ENCODE measurements at places on chromosomes 4 and X.

DNA sequence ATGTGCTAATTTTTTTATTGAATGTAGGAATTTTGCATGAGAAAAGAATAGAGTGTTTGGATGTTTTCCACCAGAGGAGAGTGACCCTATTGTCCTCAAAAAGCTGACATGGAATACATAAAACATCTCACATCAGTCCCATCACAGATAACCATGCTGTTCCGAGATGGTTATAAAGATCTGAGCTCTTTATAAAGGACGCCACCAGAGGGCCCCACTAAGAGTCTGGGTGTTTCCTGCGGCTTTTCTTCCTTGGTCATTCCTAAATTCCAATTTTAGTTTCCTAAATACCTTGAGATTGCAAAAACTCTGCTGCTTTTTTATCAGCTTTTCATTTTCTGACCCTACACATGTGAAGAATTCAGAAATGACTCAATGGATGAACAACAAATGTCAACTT is 504.5 kb upstream of the FRG1 start:
- DNase-seq: no peak

- DNase-seq: no peak
Observed at GRCh38 chr4:168737806-168738172, 240.9 kb downstream of the PALLD start.

DNA sequence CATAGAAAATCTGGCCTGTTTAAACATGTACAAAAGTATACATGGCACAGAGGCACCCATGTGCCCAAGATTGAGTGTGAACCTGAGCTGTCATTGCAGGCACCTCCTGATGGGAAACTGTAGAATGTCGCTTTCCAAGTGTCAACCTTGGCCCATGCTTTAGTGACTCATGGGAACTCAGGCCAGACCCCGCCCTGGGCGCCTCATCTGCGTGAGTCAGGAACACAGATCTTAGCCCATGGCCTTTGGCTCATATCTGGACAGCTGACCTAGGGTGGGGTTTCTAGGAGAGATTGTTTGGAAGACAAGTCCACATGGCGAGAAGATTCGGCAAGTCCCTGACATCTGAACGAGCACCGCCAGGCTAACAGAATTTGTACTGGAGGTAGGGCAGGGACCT is 50.0 kb downstream of the CYTL1 start:
- no peak for DNase-seq

DNA sequence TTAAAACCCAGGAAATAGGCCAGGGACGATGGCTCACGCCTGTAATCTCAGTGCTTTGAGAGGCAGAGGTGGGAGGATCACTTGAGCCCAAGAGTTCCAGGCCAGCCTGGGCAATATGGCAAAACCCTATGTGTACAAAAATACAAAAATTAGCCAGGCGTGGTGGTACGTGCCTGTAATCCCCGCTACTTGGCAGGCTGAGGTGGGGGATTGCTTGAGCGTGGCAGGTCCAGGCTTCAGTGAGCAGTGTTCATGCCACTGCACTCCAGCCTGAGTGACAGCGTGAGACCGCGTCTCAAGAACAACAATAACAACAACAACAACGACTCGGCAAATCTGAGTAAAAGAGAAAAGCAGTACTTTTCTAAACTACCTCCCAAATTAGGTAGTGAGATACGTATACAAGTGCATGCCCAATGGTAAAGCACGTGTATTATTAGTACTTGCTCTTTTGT is 13.0 kb upstream of the NDUFC1 start:
- DNase-seq: no peak

- DNase-seq: no peak
Observed at GRCh38 chrX:128714425-128714824, 662.2 kb upstream of the ACTRT1 start.

Measured in NCI-H2107 (cell line).